Stimulated activated CD4-positive, alpha-beta T cell treated with anti-CD3 and anti-CD28 coated beads, TNF-alpha, amount 100 ng/mL, for 24 hours (primary cell): ENCODE measurements at places on chromosomes 3 and 15.

DNA sequence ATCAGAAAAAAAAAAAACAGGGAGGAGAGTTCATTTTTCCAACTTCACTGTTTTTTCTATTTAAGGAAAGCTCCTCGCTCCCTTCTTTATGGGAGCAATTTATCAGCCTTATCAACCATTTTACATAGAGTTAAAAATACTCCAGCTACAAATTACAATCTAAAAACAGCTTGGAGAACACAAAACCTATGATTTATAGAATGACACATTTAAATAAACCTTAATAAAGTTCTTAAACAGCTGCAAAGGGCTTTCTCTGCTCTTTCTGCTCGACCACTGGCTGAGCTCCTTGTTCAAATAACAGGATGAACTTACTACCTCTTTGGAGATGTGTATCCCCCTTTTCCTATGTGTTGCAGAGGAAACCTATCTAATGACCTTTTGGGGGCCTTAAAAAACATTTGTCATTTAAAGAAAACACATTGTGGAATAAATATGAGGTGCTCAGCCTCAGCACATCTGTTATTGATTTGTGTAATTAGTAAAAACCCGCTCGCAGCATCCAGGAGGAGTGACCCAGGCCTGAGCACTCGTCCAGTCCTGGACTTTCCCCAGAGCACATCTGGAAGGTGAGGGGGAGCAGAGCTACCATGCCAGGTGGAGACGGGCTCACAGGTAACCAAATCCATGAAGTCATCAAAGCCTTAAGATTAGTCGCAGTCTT lies 231.2 kb downstream of the ATP8B4 start:
- DNase-seq: no peak

- peak; percentile 3 for DNase-seq
These were observed 67.9 kb downstream of the ULK4 start for GRCh38 chr3:41893977-41894376.

DNA sequence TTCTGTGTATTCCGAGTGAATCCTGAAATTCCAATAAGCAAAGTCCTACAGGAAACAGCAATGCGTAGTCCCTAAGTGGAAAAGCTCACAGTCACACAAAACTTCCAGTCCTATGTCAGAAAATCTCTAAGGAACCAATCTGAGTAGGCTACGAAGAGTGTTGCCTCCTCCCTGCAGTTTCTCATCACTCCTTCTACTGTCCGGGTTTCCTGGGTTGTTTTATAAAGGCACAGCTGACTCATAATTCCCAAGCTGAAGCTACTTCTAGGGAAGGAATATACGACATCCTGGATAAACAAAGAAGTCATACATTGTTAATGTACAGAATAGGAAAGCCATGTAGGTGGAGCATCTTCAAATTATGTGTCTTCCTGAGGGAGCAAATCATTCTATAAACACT lies 65.7 kb upstream of the RGMA start:
- DNase-seq: no peak

GRCh38 chr15:63040954-63041353 lies 1.6 kb upstream of the TPM1 start:
- no peak for DNase-seq

DNA sequence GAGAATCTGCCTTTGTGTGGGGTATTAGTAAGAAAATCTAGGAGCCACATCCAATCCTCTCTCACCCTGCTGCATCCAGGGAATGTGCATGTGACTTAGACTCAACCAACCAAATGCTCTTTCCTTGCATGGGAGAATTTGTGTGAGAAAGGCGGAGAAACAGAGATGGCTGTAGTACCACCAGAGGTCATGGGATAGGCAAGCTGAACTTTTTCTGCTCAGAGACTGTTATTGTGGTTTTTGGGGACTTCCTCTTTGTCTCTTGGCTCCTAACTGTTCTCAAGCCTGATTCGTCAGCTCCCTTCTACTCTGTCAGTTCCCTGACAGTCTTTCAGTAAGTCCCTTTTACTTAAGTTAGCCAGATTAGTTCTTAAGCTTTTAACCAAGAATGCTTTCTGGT lies 2.6 kb upstream of the ZSCAN2 start:
- no peak for DNase-seq

DNA sequence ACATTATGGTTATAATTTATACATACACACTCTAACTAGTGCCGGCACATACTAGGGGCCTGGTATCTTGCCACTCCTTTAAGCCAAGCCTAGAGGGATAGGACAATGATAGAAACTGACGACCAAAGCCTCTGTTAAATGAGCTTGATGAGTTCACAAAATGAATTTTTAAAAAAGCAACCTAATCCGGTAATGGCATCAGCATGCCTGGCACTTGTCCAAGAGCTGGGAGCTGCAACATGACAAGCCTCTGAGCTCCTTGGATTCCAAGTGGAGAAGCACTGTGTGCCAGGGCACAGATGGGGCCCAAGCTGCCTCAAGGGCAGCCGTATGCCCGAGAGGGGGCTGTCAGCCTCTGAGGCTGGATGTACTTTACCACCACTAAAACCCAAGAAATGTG lies 9.7 kb downstream of the ETV5 start:
- no peak for DNase-seq

DNA sequence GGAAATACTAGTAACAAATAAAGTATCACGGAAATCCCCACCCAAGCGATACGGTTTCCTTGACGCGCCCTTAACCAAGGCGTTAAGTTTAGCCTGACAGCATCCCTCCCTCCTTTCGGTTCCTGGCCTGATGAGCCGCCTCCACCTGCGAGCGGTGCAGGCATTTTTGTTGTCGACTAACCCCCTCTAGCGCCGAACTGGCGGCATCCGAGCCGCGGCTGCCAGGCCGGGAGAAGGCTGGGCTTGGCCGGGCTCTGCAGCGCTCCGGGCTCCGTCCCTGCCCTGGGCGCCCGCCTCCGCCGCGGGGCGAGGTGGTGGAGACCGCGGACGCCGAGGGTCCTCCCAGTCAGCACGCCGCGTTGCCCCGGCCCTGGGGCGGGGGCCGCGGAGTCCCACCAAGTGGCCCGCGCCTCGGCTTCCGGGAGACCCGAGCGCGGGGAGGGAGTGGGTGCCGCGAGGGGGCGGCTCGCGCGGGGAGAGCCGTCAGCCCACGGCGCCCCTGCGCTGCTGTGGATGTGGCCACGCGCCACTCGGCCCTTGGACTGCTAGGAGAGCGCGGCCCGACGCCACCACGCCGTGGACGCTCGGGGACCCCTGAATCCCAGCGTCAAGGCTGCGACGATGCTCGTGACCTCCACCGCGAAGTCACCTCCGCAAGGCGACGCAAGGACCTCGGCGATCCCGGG lies 1.1 kb upstream of the EPHA6 start:
- DNase-seq: peak; percentile 65

DNA sequence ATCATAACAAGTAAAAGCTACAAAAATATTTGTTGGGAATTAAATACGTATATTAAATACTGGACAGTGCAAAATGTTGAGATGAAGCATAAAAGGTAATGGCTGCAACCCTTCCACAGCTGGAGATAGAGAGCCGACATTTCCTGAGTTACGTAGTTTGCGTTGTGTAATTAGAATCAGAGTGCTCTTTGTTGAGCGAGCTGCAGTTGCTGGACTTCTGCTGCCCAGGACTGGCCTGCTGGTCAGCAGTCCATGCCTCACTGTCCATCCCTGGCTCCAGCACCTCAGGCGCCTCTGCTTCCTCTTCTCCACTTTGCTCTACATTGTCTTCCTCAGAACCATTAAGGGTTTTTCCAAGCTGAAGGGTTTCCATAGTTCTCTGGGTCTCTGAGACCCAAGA lies 28.4 kb upstream of the SHC4 start:
- DNase-seq: no peak

DNA sequence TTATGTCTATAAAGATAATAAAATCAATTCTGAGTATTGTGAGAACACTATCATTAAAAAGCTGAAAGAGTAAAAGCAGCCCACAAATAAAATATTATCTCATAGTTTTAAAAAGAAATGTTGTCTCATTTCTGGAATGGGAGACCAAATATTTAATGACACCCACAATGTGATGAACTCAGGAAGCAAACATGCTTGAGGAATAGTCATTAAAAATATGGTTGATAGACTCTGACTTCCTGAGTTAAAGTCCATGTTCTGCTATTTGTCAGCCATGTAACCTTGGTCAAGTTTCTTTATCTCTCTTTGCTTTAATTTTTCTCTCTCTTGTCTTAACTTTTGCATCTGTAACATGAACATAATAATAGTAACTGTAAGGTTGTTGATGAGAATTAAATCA lies 35.5 kb upstream of the CHMP2B start:
- DNase-seq: no peak

DNA sequence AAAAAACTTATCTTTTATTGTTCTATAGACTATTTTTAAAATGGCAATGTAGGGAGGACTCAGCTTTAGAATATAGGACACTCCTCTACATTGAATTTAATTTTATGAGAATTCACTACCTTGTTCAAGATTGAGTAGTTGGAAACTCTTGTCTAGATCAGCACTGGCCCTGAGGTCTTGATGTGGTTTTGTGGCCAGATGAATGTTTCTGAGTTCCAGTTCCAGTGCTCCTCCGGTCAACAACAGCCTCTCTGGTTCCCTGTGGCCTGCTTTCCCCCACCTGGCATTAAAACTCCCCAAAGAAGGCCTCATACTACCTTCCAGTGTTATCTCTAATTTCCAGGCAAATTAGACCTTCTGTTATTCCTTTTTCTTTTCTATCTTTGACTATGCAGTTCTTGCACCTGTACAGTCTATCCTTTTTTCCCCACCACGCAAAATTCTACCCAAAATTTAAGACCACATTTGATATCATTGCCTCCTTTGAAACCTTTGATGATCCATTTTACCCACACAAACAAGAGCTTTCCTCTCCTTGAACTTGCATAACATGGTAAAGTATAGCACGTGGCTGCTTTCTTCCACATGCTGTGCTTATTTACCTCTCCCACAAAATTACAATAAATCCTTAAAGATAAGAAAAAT lies 9.6 kb upstream of the ANP32A start:
- DNase-seq: no peak

DNA sequence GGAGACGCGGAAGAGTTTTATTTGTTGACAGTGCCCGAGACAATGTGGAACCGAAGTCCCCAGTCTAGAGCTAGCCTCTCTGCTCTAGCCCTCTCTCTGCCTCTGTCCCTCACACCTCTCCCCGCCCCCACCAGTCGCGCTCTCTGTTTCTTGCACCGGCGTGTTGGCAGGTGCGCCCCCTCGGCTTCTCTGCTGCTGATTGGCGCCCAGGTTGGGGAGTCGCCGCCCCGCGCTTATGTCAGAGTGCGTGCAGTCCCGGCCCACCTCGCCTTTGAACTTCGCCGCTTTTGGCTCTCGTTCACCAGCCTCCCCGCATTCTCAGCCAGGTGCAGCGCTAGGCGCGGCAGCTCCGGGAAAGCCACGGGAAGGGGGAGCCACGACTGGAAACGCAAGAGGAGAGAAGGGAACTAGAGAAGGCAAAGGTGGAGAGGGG lies at the start of gene SOX14:
Gene SOX14, plus strand, starts transcription at position 315 of the 433 bp plus-strand sequence. CDS start 470 bp downstream, outside the sequence.
- DNase-seq: no peak

DNA sequence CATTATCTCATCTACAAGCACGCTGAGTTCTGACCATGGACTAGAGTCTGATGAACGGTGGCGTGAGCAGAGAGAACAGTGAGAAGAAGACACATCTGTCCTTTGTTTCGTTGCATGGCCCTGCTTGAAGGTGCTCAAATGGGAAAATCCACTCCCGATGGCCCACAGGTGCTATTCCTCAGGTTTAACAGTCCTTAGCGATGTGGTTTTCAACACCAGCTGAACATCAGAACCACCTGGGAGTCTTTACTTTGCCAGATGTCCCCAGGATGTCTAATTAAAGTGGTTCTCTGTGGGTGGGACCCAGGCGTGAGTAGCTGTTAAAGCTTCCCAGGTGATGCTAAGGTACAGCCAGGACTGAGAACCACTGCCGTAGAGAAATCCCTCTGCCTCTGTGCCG lies 13.0 kb downstream of the ADAMTS17 start:
- DNase-seq: no peak

- DNase-seq: no peak
These were observed 61.0 kb downstream of the ABTB1 start for GRCh38 chr3:127733781-127734180.

DNA sequence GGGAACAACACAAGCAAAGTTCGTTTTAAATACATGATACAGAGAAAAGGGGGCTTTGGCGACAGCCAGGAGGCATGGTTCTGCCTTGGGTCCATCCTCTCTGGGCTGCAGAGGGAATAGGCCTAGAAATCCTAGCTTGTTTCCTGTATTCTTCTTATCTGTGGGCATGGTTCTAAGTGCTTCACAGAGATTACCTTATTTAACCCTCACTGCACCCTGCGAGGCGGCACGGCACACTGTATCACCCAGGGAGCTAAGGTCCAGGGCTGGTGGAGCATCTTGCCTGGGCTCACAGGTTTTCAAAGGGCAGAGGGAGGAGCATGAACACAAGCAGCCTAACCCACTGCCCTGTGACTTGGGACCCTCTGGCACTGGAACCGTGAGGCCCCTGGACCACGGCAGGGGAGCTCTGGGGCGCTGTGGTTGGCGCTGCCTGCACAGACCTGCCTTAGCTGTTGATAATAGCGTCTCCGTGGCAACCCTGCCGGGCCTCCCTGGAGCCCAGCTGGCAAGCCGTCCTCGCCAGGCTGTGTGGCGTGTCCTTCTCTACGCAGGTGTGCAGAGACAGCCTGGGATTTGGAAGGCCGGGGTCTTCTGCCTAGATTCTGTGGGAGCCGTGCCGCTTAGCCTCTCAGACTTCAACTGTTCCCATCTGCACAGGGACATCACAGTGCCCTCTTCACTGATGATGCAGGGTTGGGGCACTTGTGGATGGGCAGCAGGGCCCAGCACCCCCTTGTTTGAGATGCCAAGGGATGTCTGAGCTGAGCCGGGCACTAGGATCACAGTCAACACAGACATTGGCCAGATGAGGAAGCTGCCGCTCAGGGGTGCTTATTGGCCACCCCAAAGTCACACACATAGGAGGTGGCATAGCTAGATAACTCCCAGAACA lies 154.6 kb upstream of the TLE3 start:
- DNase-seq: no peak

- no peak for DNase-seq
These were observed 32.3 kb downstream of the ACAP2 start for GRCh38 chr3:195410546-195410945.

DNA sequence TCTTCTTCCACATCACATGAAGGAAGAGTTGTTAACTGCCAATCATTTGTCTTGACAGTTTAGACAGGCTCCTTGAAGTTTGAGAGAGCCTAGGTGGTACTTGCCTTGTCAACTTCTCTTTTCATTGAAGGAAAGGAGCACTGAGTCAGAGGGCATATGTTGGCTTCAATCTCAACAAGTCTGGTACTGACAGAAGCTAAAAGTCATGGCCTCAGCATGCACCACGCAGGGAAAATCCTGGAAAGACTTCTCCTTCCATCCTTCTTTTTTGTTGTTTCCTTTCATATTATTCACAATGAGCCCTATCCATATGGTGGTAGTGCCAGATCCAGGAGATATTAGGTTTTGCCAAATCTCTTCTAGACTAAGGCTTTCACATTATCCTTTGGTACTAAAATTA lies 1272.5 kb downstream of the ROBO1 start:
- no peak for DNase-seq
